ENCODE measurements at places on chromosomes 7 and 10.

DNA sequence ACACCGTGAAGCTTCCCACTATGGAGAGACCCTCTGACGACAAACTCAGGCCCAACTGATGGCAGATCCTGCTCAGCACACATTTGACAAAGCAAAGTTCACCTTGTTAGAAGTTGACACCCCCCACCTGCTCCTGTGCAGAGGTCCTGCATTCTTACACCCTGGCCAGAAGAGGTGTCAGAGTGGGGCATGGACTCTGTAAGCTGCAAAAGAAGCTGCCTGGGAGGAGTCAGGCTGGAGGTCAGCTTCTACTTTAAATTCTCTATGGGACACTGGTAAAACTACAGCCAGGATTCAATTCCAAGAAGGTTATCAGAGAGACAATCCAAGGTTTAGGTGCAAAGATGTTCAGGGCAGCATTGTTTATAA, 20.0 kb upstream of the TNS3 start:
- DNase-seq: no peak

GRCh38 chr7:17486835-17487234, 188.4 kb downstream of the AHR start:
- no peak for DNase-seq

DNA sequence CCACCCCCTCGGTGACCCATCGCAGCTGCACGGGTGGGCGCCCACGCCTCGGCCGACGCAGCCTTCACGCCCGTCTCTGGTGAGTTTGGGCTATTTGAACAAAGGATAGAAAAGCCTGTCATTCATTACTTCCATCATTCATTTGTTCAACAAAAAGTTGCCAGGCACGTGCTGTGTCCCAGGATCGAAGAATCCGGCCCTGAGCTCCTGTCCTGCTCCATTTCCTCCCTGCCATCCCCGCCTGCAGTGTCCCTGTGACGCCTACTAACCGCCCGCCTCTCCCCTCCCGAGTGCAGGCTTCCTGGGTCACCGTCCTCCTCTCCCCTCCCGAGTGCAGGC, 340.1 kb downstream of the WDR37 start:
- no peak for DNase-seq

GRCh38 chr10:70461397-70462348, 16.9 kb upstream of the PALD1 start:
- peak; percentile 34 for DNase-seq

DNA sequence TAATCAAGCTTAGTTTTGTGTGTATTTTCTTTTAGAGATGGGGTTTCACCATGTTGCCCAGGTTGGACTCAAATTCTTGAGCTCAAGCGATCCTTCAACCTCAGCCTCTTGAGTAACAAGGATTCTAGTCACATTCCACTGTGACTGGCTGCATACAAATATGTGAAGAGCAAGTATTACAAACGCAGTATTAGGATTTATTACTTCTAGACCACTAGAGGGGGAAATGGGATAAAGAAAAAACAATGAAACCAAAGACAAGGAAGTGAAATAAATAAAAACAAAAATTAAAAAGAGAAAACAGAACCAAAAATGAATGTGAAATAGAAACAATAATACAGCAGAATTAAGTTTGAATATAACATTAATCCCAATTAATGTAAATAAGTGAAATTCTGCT, 308.7 kb downstream of the ANKRD30A start:
- no peak for DNase-seq

DNA sequence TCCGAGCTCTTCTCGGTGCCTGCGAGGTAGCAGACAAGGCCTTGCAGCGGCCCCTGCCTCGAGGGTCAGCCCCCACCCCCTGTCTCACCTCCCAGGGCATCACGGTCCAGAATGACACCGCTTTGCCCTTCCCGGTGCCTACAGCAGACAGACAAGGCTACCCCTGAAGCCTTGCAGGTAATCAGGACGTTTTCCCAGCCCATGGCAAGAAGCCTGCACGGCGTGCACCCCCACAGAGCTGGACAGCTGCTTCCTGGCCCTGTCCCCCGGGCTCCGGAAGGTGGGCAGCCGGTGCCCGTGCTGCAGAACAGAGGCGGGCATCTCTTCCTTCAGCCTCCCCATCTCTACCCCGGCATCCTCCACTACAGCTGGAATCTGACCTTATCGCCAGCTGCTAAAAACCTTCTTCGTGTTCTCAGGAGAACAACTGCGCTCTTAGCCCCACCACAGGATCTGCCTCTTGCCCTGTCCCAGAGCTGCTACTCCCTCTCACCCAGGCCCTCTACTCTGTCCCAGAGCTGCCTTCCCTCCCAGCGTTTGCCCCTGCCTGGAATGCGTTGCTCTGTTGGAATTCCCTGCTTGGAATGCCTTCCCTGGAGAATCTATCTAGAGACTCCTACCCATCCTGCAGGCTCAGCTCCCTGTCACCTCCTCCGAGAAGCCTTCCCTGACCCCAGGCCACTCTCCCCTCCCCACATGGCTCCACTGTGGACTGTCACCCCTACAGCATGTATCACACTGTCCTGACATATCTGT, 4.7 kb downstream of the MYL10 start:
- DNase-seq: peak; percentile 26

- no peak for DNase-seq
Observed at GRCh38 chr10:84156768-84157167, 16.8 kb upstream of the GPR15LG start.

DNA sequence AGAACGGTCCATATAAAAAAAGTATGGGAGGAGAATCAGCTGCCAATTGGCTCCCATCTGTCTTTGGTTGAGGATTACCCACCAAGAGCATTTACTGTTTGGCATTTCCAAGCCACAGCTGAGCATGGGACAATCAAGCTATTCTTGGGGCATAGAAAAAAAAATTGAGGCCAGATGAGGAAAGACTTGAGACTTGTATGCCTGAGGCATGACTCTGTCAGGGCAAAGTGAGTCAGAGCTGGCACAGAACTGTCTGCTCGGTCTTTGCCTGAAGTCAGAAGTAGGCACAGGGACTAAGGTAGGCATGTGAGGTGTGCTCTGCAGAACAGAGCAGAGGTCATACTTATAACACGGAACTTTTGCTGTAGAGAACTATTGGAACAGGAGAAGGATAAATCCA, 126.5 kb upstream of the CHRM2 start:
- DNase-seq: no peak
